ENCODE measurements at places on chromosomes 3 and 15.

GRCh38 chr3:47315069-47315647 is 32.4 kb downstream of the KLHL18 start:
- DNase-seq, result no peak

- no peak for DNase-seq
Measured at GRCh38 chr3:37308247-37308646, 133.9 kb upstream of the LRRFIP2 start.

GRCh38 chr3:49470714-49471420 is 800 bp downstream of the DAG1 start:
- no peak for DNase-seq

- DNase-seq, result no peak
Measured at GRCh38 chr3:77412021-77412438, 372.1 kb downstream of the ROBO2 start.

- DNase-seq, result no peak
Measured at GRCh38 chr15:45347033-45347432, 31.3 kb downstream of the GATM start.

- no peak for DNase-seq
Measured at GRCh38 chr3:150945226-150946032, 27.1 kb downstream of the CLRN1 start.

GRCh38 chr3:16147220-16147994 is 27.1 kb upstream of the GALNT15 start:
- no peak for DNase-seq

- no peak for DNase-seq
Measured at GRCh38 chr15:25022233-25022632, 67.4 kb downstream of the SNRPN start.

- no peak for DNase-seq
Measured at GRCh38 chr3:42023380-42023779, 61.5 kb upstream of the ULK4 start.

GRCh38 chr3:78129707-78130106 is 1089.8 kb downstream of the ROBO2 start:
- no peak for DNase-seq

DNA sequence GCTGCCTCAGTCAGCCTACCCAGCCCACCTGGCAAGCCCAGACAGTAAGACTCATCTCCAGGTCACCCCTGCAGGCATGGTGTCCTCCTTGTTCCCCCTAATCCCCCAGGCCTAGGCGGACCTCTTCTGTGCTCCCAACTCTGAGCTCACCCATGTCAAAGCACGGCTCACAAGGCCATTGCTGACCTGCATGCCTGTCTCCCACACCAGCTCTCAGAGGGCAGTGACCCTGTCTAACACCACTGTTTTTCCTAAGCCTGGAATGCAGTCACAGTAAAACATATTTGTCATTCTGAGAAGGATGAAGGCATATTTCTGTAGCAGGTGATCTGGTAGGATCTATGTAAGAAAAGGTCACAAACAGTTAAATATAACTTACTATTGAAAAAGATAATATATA is 110.3 kb upstream of the HACD2 start:
- no peak for DNase-seq

GRCh38 chr3:9803494-9803893 is 6.6 kb upstream of the TTLL3 start:
- no peak for DNase-seq

GRCh38 chr15:90309020-90309419 is 43.1 kb upstream of the ZNF774 start:
- DNase-seq, result no peak

DNA sequence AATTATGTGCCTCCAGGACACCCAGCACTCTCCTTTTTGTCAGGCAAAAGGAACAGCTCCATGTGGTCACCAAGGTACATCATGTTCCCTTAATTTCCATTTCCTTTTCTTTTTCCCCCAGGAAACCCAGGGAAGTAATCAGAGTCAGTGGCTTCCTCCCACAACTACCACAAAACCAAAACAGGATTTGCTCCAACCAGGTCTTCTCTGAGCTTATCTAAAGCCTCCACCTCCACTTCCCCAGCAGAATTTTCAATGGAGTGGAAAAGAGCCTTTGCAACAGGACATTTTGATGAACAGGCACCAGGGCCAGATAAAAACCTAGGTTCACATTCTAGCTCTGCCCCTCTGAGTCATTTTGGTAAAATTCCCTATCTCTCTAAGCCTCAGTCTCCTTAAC is 154.3 kb downstream of the NR2F2 start:
- no peak for DNase-seq

GRCh38 chr3:57163751-57164150 is 1.4 kb downstream of the IL17RD start:
- no peak for DNase-seq

DNA sequence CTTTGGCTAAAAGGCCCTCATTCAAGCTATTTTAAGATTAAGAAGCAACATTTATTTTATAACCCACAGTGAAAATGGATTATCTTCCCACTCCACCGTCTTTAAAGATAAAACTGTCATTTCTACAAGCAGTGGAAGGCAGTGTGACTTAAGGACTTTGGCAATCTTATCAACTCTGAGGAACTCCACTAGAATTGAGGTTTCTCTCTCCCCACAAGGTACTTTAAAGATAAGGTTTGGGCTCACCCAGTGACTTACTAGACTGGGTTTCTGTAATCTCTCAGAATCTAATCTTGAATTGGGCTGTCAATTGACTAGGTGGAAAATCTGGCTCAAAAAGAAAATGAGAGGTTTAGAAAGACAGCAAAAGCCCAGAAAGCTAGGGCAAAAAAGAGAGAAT is 21.7 kb downstream of the ZNF385D start:
- DNase-seq, result no peak

GRCh38 chr15:73794443-73795133 is 41.4 kb upstream of the INSYN1 start:
- no peak for DNase-seq

- DNase-seq, result no peak
Measured at GRCh38 chr3:152256851-152257562, 11.7 kb upstream of the MBNL1 start.

DNA sequence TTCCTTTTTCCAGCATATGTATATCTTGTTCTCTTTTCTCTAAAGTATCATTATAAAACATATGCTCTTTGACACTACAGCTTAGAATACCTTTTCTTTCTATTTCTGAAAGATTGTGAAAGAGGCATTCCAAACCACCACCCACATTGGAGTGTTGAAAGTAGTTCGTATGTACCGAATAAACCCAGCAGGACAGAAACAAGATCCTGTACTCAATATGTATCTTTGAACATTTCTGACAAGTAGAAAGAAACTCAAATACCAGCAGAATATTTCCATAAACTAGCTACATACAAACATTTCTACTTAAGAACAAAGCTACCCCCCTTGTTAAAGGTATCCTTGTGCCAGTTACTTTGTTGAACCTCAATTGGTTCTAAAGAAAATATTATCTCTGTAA is 415.3 kb upstream of the ALCAM start:
- no peak for DNase-seq

- DNase-seq, result no peak
Measured at GRCh38 chr3:168548719-168549118, 453.0 kb upstream of the GOLIM4 start.

- no peak for DNase-seq
Measured at GRCh38 chr3:177437513-177438337, 240.4 kb upstream of the TBL1XR1 start.

GRCh38 chr3:41477399-41478014 is 278.2 kb downstream of the CTNNB1 start:
- DNase-seq, result no peak

DNA sequence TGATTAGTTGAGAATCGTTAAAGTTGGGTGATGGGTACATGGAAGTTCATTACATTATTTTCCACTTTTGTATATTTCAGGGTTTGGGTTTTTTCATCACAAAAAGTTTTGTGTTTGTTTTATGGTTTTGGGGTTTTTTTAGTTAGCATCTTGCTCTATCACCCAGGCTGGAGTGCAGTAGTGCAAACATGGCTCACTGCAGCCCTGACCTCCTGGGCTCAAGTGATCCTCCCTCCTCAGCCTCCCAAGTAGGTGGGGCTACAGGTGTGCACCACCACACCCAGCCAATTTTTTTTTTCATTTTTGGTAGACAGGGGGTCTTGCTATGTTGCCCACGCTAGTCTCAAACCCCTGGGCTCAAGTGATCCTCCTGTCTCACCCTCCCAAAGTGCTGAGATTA is 100.1 kb upstream of the CHD2 start:
- no peak for DNase-seq

GRCh38 chr3:128973988-128974564 is 19.8 kb downstream of the CFAP92 start:
- no peak for DNase-seq

- DNase-seq, result peak; percentile 30
Measured at GRCh38 chr15:63348392-63348791, 33.3 kb downstream of the CA12 start.

DNA sequence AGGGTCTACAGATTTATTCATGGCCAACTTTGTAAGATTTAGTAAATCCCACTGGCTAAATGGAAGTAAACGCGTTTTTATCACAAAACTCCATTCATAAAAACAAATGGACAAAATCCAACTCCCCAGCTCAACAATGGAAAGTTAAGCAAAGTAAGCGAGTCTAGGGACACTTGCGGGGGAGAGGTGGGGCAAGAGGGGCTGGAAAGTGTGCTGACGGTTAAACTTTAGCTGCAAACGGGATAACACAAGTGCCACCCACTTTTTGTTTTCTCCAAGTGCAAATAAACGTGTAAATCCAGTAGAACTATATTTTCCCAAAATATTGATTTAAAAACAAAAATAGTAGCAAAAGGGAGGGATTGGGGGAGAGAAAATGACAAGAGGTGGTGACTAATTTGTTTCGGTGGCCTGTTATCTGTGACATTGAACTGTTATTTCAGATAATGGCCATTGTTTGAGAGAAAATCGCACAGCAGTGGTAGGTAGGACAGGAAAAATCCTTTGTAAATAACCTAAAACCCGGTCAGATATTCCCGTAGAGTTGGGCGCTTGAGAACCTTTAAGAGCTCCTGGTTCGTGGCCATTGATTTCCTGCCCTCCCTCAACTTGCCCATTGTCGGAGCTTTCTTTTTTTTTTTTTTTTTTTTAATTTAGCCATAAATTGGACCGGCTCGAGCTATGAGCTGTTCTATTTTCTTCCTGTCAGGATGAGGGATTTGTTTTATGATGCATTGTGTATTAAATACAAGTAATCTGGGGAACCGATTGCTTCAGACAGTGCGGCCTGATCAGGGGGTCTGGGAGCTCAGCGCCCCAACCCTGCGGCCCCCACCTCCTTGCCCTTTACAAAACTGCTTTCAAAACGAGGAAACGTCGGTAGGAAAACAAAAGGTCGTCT is 514.8 kb downstream of the MECOM start:
- DNase-seq, result no peak

DNA sequence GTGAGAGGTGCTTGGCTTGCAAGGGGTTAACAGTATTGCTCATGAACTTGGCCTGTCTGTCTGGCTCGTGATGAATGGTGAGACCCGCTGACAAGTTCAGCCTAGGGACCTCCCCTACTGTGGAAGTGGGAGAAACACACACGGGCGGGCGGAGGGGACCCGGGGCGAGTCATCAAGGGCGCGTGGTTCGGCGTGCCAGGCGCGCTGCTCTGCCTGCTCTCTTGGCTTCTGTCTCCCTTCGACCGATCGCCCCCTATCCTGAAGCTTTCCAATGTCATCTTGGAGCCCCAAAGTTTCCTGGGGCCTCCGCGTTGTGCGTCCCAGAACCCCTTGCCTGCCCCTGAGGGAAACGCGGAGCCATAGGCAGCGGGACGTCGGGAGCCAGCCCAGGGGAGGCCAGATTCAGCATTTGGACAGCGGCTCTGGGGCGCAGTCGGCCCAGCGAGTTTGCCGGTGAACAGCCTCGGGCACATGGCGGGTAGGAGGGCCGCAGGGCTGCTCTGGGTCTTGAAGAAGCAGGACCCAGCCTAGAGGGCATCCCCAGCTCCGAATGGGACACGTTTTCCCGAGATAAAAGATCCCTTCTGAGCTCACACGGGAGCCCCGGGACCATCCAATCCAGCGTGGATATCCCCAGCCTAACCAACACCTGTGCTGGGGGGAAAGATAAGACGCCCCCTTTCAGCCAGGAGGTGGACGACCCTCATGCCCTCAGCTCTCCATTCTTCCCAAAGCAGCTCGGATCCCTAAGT is 27.0 kb upstream of the POLG start:
- DNase-seq, result peak; percentile 50

DNA sequence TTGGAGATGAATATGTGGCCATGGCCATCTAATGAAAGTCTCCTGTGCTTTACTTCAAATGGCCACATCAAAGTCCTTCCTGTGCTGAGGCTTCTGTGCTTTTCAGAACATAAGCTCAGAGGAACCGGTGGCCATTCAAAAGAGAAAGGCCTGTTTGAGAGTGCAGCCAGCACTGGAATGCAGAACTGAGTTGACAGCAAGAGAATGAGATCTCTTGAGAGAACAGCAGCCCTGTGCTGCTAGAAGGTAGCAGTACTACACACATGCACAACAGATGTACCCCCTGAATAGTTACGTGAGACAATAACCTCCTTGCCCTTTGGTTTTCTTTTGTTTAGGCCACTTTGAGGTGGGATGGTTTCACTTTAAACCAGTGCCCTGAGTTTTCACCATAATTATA is 292.5 kb downstream of the PTPRG start:
- no peak for DNase-seq

- DNase-seq, result peak; percentile 13
Measured at GRCh38 chr15:48631176-48631770, 14.2 kb downstream of the FBN1 start.

DNA sequence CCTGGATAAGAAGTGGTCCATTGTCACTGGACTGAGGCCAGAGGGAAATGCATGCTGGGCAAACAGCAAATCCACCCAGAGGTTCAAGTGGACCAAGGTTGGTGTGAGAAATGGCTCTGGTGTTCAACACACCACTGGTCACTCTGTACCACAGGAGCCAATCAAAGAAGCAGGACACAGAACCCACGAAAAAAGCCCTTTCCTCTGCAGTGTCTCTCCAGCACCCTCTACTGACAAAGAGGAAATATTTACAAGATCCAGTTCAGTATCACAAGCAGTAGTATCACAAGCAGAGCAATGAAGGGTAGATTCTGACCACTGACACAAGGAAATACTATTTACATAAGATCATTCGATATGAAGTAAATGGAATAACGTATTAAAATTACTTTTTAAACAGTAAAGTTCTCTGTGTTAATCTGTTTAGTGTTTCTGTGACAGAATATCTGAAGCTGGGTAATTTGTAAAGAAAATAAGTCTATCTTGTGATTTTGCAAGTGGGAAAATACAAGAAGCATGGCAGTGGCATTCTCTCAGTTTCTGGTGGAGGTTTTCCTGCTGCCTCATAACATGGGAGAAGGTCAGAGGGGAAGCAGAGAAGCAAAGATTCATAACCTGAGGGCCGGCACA is 390.7 kb downstream of the EFHB start:
- no peak for DNase-seq

DNA sequence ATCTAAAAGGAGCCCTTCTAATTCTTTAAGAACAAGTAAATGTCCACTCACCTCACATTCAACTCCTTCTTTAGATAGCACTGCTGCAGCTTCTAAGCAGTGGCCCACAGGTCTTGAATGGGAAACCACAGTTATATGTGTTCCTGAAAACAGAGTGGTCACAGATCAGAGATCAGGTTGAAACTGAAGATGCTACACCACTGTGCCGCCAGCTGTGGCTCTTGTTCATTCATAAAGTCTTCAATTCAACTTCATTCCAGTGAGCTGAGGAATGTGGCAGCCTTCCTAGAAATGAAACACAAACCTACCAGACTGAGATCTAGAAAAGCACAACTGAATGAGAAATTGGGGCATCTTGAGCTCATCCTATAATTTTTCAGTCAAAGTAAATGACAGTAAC is 4.0 kb downstream of the PDHB start:
- DNase-seq, result no peak

GRCh38 chr3:189727898-189728297 is 96.7 kb downstream of the TP63 start:
- DNase-seq, result no peak

Data from hypothalamus (tissue), 51 donors.